ENCODE measurements at places on chromosomes 13 and 19.

- DNase-seq: no peak
These were observed 9.0 kb downstream of the MICU2 start for GRCh38 chr13:21594715-21595545.

DNA sequence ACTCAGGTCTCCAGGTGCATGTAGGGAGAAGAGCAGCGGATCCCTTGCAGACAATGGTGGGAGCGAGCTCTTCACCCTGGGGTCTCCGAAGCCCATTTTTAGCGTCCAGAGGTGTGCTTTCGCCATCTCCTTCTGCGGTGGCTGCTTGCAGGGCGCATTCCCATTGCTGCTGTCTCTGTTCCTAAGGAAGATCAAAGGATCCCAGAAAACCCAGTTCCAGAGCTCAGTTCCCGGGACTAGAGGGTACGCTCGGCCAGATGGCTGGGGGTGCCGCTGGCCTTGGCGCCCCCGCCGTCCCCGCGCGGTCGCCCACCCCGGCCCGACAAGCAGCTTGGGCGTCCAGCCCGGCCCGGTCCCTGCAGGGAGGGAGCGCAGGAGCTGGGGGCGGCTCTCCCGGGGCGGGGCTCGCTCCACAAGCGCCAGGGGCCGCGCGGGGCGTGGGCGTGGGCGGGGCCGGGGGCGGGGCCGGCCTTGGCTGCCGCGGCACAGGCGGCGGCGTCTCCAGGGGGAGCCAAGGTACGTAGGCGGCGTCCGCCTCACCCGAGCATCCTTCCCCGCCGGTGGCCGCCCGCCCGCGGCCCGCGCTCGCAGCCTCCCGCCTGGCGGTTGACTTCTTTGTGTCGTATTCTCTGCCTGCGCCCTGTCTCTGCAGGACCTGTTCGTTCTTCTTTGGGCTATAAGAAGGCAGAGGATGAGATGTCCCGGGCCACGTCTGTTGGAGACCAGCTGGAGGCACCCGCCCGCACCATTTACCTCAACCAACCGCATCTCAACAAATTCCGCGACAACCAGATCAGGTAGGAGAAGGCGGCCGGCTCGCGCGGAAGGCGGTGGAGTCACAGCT is 96.8 kb downstream of the ATP8A2 start:
- peak; percentile 56 for DNase-seq

DNA sequence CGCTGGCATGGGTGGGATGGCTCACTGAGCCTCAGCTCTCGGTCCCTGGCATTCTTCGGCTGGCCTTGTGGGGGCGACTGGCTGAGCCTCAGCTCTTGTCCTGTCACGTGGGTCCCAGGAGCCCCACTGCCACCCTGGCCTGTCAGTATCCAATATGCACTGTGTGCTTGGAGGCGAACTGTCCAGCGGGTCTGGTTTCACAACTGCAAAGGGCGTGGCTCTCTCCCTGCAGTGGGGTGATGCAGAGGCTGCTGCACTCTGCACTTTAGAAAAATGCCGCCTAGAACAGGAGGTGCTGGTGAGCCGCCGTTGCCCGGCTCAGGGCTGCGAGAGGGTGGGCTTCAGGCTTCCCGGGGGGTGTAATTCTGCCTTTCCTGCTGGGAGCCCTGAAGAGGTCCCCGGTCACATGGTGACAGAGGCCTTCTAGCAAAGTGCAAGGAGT is 17.0 kb upstream of the TMEM255B start:
- DNase-seq: no peak

DNA sequence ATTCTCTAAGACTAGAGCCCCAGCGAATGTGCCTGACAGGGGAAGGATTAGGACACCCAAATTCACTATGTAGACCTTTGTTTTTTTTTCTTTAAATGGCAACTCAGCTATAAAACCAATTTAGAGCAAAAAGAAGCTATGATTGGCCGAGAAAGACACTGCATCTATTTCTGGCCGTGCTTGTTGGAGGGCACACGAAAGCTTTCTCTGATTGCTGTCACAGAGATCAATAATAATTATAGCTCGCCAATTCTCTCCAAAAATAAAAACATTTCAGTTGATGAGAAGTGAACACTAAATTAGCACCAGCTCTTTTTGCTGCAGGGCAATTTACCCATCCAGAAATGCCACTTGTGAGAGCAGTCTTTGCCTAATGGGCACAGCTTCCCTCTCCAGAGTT is 31.2 kb downstream of the CBY2 start:
- DNase-seq: no peak

DNA sequence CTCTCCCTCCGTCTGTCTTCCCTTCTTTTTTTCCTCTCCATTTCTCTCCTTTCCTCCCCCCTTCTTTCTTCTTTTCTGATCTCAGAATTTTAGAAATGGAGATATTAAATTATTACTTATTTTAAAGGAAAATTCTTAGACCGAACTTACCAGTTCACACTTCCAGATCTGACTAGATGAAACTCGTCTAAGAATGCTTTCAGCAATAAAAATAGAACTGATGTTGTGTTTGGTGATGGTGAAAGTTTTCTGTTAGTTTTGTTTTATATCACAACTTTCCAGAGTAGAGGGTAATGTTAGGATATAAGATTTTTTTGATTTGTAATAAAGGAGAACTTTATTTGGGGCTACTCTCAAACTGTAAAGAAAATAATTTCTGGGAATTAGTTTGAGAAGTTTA is 29.9 kb downstream of the UCHL3 start:
- no peak for DNase-seq

GRCh38 chr19:12884926-12885748 is 1.9 kb downstream of the KLF1 start:
- DNase-seq: peak; percentile 95

- no peak for DNase-seq
These were observed 70.7 kb upstream of the GTF3A start for GRCh38 chr13:27353708-27354107.

DNA sequence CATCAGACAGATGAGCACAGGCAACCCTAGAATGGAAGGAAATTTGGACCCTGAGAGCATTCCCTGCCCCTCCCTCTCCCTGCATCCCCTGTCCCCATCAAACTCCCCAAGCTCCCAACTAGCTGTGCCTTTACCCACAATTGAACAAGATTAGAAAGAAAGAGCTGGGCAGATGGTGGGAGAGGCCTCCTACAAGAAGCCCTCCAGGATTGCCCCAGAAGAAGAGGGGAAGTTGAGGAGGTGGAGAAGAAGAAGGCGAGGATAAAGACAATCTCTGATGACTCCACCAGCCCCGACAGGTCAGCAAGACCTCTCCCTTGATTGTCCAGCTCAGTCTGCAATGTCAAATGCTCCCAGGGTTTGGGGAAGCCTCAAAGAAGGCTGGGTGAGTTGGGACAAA is 11.9 kb downstream of the UNC13A start:
- DNase-seq: no peak
